Caki2 (cell line): ENCODE measurements at places on chromosomes 2 and 18.
A peak's percentile ranks its signal among the peaks of the same experiment; 100 is the strongest.

GRCh38 chr2:158097481-158097880 is 4.2 kb upstream of the UPP2 start:
- no peak for DNase-seq

DNA sequence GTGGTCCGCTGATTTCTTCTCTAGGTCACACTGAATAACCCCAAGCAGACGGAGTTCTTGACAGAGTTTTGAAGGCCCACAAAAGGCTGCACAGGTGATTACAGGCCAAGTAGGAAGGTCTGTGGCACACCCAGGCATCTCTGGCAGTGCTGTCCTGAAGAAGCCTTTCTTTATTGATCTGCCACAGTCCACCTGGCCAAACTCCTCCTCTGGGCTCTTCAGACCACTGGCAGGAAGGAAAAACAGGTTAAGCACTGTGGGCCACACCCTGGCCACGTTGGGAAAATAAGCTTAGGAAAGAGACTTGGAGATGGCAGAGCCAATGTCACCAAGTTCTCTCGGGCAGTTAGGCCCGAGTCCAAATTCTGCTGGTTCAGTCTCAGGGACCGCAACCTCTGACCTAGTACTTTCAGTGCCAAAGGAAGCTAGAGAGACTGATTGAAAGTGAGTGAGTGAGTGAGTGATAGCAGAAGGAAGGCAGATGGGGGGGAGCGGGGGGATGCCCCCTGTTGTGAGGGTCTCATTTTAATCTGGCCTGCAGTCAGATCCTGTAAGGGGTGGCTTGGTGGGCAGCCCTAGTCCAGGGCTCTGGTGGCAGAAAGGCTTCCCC is 102.9 kb downstream of the TGFA start:
- no peak for DNase-seq

- DNase-seq: no peak
These were observed 132.7 kb downstream of the ALPK2 start for GRCh38 chr18:58496231-58496630.

GRCh38 chr2:217892560-217892959 is 110.2 kb downstream of the TNS1 start:
- no peak for DNase-seq

GRCh38 chr2:127052771-127053691 is 53.9 kb downstream of the BIN1 start:
- DNase-seq: no peak

GRCh38 chr2:131077966-131078365 is 15.3 kb downstream of the FAM168B start:
- DNase-seq: no peak

DNA sequence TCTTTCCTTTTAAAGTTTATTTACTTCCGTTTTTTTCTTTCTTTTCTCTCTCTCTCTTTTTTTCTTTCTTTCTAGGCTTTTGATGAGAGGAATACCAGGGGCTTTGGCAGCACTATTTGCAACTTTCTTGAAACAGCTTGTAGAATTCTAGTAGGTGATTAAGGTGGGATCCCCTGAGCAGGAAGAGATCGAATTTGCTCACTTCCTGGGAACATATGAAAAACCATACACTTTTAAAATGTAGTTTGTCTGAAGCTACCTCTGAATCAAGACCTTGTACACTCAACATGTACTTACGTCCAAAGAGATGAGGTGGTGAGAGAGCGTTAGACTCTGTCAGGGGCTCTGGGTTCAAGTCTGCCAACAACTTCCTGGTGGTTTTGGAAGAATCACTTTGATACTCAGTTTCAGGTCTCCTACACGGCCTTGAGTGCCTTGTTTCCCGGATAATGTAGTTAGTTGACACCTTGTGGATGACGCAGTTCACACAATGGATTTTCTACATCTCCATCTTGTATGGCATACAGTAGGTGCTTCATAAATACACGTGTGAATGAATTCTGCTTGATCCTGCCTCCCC is 229.1 kb downstream of the MYCN start:
- no peak for DNase-seq

- DNase-seq: no peak
These were observed 135.7 kb downstream of the SPAG16 start for GRCh38 chr2:213419980-213420379.

- no peak for DNase-seq
These were observed 32.3 kb downstream of the CCNT2 start for GRCh38 chr2:134950886-134951285.

DNA sequence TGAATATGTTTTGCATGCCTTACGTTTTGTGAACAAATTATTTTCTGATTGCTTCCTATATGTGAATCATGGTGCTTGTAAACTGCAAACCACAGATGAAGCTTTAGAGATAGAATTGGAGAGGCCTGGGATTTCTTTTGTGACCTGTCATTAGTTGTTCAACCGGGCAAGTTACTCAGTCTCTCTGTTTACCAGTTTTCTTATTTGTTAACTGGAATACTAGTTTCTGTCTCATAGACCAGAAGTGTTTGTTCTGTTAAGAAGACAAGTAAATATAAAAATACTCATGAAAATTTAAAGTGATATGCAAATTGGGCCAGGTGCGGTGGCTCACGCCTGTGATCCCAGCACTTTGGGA is 27.3 kb downstream of the DGKD start:
- DNase-seq: no peak

DNA sequence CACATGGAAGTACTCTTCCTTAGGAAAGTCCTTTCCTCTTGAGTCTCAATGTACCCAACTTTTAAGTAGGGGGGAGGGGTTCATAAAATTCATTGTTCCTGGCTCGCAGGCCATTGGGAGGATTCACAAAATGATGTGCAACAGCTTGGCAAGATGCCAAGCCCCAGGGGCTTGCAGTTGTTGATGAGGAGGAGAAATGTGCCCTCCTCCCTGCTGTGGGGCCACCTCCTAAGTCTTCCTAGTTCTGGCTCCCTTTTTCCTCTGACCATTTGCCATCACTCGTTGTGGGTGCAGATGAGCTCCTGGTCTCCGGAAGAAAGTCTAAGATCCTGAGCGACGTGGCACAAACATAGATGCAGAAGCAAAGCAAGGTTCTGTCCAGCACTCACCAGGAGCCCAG is 435.4 kb downstream of the EIPR1 start:
- DNase-seq: no peak

- DNase-seq: peak; percentile 86
These were observed 3.7 kb upstream of the TUBA4B start for GRCh38 chr2:219249203-219249980.

DNA sequence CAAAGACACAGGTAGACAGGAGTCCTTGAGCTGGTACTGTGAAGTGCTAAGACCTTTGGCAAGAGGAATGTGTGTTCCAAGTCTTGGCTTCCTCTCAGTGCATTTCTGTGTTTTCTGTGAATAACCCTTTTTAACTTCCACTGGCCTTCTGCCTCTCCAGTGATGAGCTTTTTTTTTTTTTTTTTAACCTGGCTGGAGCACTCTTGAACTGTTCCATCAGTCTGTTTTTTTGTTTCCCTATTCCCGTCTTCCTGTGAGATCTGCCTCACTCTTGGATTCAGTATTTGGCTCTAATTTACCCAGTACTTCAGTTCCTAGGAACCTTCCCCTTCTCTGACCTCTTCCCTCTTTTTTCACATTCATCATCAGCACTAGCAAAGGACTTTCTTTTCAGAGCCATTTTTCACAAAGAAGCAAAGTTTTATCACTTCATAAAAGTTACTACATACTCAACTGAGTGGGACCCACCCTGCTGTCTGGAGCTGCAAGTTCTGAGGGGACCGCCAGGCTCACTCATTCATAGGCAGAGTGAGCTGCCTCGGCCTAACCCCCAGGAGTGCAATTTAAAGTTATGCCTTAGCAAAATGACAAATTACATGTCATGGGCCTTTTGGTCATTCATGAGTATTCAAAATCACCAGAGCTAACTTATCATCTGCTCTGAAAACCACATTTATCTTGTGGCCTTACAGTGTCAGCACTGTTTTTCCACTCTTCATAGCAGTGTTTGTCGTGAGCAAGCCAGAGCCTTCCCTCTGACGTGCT is 126.9 kb upstream of the DAPL1 start:
- no peak for DNase-seq

DNA sequence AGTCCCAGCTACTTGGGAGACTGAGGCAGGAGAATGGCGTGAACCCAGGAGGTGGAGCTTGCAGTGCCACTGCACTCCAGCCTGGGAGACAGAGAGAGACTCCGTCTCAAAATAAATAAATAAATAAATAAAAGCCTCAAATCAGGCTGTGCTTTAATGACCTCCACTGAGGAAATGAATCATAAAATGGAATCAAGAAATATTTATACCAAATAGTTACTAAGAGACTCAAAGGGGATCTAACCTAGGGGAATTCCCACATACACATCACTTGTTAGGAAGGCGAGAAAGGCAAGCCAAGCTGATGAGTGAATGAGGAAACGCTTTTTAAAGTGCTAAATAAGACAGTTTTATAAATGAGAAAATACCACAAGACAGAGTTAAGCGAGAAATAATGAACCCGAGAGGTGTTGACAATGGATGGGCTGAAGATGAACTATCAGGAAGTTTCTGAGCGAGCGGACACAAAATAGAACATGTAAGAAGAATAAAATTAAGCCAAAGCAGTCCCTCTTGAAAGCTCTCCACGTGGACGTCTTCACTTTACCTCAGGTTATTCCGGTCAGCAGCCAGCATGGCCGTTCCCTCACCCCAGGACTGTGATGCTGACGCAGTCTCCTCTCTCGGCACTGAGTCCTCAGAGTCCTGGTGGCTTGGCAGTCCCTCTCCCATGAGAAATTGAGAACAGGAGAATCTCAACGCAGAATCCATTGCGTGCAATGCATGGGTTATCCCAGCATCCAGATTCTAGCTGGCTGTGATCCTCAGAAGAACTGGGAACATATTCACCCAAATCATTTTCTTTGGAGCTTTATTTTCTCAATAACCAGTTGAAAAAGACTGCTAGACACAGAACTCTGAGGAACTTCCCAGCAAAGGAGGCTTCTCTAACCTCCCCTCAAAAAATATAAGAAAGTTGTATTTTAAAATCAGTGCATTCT is 22.3 kb downstream of the PXDN start:
- peak; percentile 93 for DNase-seq

GRCh38 chr2:69601179-69601612 is 42.3 kb downstream of the AAK1 start:
- DNase-seq: no peak

GRCh38 chr2:234986390-234986789 is 34.6 kb downstream of the SH3BP4 start:
- DNase-seq: no peak

DNA sequence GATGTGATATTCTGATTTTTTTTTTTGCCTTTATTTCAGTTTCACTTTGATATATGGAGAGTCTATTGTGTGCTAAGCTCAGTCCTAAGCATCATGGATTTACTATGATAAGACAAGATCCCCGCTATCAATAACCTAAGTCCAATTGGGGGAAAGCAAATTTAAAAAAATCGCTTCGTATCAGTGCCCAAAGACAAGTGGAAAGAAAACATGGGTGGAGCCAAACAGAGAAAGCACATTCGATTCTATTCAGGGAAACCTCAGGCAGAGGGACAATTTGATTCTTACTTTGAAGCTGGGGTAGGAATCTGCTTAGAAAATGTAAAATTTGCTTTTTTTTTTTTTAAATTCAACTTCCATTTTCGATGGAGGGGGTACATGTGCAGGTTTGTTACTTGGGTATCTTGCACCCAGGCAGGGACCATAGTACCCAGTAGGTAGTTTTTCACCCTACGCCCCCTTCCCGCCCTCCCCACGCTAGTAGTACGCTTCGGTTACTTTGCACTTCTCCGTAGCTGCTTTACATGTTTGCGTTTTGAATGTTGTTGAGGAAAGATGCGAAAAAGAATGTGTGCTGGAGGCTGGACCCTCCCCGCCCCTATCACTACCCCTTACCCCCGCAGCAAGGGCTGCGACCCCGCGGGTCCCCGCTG is 12.4 kb downstream of the KIF5C start:
- DNase-seq: no peak

GRCh38 chr18:47968721-47969120 is 38.3 kb upstream of the SMAD2 start:
- DNase-seq: peak; percentile 21

DNA sequence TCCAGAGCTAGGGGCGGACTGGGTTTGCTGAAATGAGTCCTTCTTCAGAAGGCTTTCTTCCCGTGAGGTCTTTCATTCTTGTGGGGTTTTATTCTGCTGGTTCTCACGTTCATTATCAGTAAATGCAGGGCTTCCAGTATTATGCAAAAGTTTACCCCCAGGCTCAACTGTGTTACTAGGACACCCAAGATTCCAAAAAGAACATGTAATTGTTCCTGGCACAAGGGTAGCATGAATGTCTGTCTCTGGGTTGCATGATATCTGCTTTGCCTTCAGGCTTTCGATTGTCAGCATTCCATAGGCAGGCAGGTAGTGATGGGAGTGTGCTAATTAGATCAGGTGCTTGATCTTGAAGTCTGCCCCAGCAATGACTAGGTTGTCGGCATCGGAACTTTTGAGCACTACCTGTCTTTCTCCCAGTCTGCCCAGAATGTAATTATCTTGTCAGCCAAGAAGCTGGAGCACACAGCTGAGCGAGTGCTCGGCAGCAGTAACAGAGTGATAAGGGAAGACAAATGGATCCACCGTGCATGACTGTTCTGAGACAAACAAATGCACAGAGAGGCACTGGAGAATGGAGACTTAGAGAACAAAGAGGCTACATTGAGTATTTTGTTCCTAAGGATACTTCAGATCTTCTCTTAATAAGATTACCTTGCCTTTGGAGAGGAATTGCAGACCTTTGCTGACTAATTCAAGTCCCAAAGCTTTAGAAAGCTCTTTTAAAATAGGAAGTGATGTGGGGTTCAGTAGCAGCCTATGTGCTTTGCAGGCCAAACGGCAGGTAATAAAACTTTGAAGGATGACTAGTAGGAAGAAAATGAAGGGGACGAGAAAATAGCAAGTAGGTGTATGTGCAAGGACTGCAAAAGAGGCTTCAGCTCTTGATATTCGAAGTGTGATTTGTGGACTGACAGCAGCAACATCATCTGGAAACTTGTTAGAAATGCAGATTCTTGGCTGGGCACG is 41.9 kb downstream of the ITGB6 start:
- DNase-seq: peak; percentile 62

GRCh38 chr2:202084265-202084664 is 11.2 kb downstream of the KIAA2012 start:
- DNase-seq: no peak

- no peak for DNase-seq
These were observed 123.2 kb upstream of the TWIST2 start for GRCh38 chr2:238724728-238725127.

DNA sequence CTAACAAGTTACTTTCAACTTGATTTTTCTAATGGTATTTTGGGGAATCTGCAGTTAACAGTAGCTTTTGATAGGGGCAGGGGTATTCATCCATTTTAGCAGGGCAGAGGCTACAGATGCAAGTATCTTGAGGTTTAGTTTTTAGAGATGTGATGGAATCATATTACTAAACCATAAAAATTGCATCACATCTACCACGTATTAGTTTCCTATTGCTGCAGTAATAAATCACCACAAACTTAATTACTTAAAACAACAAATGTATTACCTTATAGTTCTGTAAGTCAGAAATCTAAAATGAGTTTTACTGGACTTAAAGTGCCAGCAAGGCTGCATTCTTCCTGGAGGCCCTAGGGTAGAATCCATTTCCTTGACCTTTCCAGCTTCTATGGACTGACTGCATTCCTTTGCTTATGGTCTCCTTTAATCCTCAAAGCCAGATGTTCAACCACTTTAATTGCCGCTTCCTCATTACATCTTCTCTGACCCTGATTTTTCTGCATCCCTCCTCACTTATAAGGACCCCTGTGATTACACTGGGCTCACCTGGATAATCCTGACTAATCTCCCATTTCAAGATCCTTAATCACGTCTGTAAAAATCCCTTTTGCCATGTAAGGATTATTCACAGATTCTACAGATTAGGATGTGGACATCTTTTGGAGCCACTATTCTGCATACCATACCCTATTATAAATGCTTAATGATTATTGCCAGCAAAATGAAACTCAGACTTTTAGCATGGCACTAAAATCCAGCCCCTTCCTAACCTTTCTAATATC is 21.9 kb upstream of the EXOC6B start:
- DNase-seq: no peak
